Muscle of arm (tissue), 14 donors: ENCODE measurements at places on chromosomes 7 and 10. TPM values are rescaled to one million over a fixed set of nuclear protein-coding genes. Genes with fewer than 3 reads are reported as not detected.

DNA sequence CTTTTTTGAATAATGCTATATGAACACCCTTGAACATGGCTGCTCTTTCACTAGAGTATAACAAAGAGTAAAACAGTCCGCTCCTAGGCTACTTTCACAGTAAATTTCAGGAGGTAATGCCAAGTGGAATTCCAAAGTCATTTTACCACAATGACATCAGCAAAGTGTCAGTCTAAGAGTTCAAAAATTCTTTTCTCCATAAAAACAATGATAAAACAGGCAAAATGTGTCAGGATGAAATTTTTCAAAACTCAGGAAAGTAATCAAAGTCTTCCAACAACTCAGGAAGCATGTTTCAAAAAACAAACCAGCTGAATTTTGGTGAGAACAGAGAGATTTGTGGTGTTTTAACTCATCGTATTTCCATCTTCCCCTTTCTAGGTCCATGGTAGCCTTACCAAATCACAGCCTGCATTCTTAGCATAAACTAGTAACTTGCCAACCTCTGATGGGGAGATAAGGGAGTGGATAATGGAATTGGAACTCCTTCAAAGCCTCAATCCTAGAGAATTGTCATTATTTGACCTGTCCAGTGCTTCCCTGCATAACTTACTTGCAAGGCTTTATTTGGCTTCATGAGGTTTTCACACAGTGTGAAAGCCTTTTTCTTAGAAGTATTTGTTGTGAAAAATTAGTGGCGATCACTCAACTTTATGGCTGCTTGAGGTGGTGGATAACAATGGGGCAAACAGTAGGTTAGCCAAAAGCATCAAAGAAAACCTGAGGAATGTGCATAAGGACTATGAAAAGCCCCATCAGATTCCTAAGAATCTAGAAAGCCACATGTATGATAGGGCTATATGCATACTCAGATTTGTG is 302.7 kb downstream of the HDAC9 start:
- no peak for DNase-seq

DNA sequence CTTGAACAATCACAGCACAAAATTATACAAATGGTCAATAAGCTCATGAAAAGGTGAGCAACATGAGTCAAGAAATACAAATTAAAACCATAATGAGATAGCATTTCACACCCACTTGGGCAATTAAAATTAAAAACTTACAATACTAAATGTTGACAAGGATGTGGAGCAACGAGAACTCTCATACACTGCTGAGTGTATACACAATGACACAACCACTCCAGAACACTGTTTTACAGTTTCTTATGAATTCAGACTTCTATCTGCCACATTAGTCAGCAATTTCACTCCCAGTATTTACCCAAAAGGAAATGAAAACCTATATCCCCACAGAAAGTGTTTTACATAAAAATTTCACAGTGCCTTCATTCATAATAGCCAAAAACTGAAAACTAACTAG is 31.1 kb downstream of the GDI2 start:
- DNase-seq, result no peak

GRCh38 chr10:38184477-38184876 is 90.3 kb downstream of the ZNF37A start:
- DNase-seq, result no peak

CC2D2B gene
- 1.6 TPM for polyA plus RNA-seq

DNA sequence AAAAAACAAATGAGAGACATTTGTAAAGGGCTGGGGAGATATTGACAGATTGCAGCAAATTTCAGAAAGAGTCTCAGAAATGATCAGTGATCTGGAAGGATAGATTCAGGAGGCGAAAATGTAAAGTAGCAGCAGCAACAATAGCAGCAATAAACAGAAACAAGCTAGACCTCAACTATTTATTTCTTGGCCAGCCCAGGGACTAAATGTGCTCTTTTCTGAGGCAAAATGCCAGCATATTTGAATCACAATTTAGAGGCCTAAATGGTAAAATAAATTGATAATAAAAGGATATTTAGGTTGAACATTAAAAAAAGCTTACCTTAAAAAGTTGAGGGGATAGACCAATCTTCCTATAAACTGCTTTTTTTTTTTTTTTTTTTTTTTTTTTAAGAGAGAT is 134.6 kb upstream of the ITGB1 start:
- DNase-seq, result peak; percentile 18

- peak; percentile 73 for DNase-seq
These were observed 33.6 kb downstream of the DNMBP start for GRCh38 chr10:99975942-99976809.

- no peak for DNase-seq
These were observed 231.9 kb upstream of the PPP2R2D start for GRCh38 chr10:131668903-131669302.

DNA sequence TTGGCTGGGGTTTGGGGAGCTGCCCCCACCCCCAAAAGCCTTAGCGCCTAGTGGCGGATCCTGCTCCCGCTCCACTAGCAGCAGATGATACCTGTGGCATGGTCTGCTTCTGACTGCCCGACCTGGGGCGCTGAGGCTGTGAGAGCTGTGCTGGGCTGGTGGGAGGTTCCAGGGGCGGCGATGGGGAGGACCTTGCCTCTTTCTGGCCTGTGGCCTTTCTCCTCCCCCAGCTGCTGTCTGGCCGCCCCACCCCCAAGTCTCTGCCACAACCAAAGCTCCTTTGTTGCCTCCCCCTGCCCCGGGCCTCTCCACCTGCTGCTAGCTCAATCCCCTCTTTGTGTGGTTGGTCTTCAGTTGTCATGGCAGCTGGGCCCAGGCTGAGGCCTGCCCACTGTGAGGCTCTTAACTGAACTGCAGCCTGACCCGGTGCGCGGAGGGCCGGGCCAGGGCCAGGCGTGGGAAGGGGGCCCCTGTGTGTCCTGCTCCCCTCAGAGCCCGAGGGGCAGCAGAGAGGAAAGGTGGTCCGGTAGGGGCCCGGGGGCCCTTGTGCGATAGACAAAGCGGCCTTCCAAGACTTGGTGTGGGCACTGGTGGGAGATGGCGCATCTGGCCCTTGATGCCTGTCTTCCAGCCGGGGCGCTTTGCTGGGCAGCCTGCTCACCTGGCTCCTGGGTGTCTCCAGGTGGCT is 4.7 kb downstream of the ZNF775 start:
- peak; percentile 48 for DNase-seq
